Activated CD4-positive, alpha-beta T cell treated with anti-CD3 and anti-CD28 coated beads for 24 hours (primary cell): ENCODE measurements at places on chromosomes 2 and 18.
A peak's percentile ranks its signal among the peaks of the same experiment; 100 is the strongest.

DNA sequence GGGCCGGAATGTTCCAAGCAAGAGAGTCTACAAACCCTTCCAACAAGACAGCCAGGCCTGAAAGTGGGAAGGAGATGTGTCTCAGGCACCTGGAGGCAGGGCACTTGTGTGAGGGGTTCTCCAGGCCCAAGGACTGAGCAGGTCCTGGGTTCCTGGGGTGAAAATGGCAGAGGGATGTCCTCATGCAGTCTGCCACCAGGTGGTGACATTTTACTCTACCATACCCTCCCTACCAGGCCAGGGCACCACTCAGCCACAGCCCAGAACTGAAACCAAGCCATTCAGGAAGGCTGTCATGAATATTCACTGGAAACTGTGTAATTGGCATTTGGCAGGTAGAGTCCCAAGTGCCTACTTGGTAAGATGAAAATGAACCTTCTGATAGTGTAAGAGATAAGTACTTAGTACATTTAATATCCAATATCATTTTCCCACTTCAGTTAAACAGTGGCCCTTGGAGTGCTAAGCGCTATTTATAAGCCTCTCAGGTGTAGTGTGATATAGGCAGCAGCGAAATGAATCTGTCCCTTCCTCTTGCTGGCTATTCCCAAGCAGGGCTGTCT is 185.1 kb downstream of the MYO5B start:
- DNase-seq, result peak; percentile 9

GRCh38 chr2:68663371-68664156 is 20.2 kb downstream of the PROKR1 start:
- no peak for DNase-seq

- no peak for DNase-seq
Measured at GRCh38 chr2:158184556-158185343, 83.1 kb downstream of the UPP2 start.

DNA sequence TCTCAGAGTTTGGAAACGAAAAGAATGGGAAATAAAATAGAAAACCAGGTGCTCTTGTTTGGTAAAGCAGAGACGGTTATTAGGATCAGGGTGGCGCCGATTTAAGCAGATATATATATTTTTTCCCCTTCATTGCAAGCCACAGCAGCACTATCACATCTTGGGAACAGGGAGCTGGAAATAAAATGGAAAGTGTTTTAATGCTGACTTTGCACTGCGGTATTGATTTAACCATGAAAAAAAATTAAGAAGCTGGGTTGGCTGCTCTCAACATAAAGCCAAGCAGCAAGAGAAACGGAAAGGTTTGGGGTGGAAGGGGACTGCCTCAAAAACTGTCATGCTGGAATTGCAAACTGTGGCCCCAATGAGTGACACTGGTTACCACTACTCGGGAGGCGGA is 102.7 kb upstream of the ZBTB14 start:
- no peak for DNase-seq

GRCh38 chr2:62785810-62786597 is 80.5 kb downstream of the EHBP1 start:
- no peak for DNase-seq
